ENCODE measurements at places on chromosomes 5 and 9.

GRCh38 chr5:10586008-10586407, 22.1 kb downstream of the ANKRD33B start:
- no peak for DNase-seq

GRCh38 chr9:33852216-33852826, 35.4 kb downstream of the UBE2R2 start:
- peak; percentile 38 for DNase-seq

- no peak for DNase-seq
Measured at GRCh38 chr5:36769129-36769770, 107.3 kb upstream of the NIPBL start.

- DNase-seq: no peak
Measured at GRCh38 chr9:31604531-31604930, 779.9 kb upstream of the ACO1 start.

GRCh38 chr5:35047785-35048404, at the start of gene AGXT2:
AGXT2 (minus strand) TSS chr5:35047949; CDS start chr5:35047892, 57 bp downstream.
- no peak for DNase-seq

DNA sequence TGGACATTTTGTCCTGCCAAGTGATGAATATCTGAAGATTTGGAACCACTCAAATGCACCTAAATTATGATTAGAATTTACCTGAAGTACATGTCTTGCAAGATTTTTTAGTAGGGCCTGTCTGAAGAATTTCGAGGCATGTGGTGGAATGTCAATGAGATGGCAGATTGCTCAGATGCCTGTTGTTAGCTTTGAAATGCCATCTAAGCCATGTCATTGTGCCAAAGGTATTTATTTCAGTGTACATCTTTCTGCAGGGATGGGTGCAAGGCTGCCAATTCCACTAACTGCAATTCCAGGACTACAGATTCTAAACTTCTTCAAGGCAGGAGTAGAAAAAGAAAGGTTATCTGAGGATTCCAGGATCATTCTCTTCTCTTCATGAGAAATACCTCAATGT, 9.1 kb upstream of the GNAQ start:
- no peak for DNase-seq

DNA sequence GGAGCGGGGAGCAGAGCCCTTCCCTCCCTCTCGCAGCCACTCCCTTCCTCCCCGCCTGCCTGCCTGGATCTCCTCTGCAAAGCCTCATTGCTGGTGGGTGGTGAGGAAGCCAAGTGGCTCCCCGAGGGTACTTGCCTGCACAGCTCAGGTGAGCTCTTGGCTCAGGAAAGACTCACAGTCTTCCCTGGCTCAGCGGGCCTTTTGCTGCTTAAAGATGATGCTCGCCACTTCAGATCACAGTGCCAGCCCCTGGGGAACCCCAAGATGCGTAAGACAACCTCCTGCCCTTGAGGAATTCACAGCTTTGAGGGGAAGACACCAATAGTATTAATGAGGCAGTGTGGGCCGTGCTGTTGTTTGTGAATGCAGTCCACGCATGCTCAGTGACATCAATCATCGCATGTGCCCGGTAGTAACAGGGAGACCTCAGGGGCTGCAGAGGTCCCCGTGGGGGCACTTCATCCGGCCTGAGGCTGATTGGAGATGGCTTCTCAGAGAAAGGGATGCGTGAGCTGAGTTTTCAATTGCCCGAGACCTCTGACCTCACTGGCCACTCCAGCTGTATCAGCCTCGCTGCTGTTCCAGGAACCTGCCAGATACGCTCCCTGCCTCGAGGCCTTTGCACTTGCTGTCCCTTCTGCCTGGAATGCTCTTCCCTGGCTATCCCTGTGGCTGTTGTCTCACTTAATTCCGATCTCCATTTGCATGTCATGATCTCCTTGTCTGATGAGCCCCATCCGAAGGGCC, 36.8 kb downstream of the ERGIC1 start:
- DNase-seq: peak; percentile 72

- no peak for DNase-seq
Measured at GRCh38 chr5:138458384-138458783, 6.9 kb upstream of the EGR1 start.

DNA sequence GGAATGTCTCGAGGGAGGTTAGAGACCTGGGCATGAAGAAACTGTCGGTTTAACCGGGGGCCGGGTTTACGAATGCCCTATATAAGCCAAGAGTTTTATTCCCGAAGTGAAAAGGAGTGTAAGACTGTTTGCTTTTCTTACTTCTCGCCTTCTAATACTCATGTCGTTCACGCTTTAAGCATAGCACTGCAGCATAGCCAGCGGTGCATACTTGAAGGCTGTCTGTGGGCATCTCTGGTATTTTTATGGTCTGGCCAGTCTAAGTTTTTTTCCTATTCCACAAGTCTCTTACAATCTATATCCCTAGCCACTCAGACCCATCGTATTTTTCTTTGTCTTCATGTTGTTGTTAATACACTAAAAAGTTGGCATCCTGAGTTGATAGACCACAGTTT, 1.2 kb downstream of the UHRF2 start:
- DNase-seq: peak; percentile 69

GRCh38 chr9:110047955-110048402, 160.0 kb downstream of the C9orf152 start:
- DNase-seq: no peak

- DNase-seq: no peak
Measured at GRCh38 chr5:168055141-168055683, 236.2 kb upstream of the WWC1 start.

DNA sequence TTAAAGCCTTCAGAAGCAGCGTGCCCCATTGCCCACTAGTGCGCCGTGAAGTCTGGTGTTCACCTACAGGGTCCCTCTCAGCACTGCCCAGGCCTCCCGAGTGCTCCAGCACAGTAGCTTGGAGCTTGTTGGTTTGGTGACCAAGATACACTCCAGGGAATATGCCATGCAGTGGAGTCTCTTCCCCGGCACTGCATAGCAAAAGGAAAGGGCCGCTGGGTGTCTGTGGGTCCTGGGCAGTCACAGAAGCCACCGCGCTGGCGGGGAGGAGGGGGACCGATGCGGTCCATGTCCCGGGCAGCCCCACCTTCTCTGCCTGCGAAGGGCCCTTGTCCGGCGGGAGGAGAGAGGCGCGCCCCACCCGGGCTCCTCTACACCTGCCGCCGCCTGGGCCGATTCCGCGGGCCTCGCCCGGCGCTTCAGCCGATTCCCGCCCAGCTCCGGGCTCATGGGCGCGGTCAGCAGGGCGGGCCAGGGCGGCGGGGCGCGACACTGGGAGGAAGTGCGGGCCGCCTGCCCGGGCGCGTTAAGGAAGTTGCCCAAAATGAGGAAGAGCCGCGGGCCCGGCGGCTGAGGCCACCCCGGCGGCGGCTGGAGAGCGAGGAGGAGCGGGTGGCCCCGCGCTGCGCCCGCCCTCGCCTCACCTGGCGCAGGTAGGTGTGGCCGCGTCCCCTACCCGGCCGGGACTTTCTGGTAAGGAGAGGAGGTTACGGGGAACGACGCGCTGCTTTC, at the start of gene SYK:
Gene SYK (plus strand): TSS at position 579 of the 732 bp plus-strand sequence. CDS start 42,080 bp downstream, outside the sequence.
- DNase-seq: no peak

GRCh38 chr5:64682608-64683007, 7.7 kb upstream of the SHISAL2B start:
- DNase-seq: no peak

- DNase-seq: peak; percentile 23
Measured at GRCh38 chr9:15541872-15542271, 11.0 kb upstream of the CCDC171 start.

DNA sequence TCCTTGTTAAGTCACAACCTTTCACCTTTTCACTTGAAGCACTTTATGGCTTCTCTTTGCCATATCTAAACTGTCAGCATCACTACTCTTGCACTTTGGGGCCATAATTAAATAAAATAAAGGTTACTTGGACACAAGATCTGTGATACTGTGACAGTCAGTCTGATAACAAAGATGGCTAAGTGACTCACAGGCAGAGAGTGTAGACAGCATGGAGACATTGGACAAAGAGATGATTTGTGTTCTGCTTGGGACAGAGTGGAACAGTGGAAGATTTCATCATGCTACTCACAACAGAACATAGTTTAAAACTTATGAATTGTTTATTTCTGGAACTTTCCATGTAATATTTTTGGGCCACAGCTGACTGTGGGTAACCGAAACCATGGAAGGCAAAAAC, 81.7 kb upstream of the SMC5 start:
- DNase-seq: no peak

DNA sequence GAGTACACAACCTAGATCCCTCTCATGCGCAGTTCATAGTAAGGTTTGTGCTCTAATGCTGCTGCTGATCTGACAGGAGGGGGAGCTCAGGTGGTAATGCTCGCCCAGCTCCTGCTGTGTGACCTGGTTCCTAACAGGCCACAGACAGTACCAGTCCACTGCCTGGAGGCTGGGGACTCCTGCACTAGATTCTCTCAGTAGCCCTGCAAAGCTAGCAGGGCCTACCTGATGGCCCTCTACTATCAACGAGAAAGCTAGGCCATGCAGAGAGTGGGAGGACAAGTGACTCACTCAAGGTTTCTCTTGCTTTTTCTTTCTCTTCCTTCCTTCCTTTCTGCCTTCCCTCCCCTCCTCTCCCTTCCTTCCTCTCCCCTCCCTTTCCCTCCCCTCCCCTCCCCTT, 55.1 kb upstream of the TEX48 start:
- DNase-seq: no peak
